Activated CD8-positive, alpha-beta memory T cell treated with anti-CD3 and anti-CD28 coated beads for 48 hours (primary cell): ENCODE measurements at places on chromosomes 3 and 15.

DNA sequence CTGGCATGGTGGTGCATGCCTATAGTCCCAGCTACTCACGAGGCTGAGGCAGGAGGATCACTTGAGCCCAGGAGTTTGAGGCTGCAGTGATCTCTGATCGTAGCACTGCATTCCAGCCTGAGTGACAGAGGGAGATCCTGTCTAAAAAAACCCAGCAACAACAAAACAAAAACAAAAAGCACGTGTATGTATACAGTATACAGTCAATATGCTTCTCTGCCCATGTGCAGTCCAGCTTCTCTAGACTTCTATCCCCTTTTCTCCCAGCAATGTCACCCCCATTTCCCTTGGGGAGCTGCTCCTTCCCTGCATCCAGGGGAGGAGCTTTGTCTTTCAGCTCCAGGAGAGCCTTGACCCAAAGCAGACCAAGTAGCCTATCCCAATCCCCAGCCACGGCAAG lies 20.0 kb upstream of the GRIP2 start:
- DNase-seq: no peak

DNA sequence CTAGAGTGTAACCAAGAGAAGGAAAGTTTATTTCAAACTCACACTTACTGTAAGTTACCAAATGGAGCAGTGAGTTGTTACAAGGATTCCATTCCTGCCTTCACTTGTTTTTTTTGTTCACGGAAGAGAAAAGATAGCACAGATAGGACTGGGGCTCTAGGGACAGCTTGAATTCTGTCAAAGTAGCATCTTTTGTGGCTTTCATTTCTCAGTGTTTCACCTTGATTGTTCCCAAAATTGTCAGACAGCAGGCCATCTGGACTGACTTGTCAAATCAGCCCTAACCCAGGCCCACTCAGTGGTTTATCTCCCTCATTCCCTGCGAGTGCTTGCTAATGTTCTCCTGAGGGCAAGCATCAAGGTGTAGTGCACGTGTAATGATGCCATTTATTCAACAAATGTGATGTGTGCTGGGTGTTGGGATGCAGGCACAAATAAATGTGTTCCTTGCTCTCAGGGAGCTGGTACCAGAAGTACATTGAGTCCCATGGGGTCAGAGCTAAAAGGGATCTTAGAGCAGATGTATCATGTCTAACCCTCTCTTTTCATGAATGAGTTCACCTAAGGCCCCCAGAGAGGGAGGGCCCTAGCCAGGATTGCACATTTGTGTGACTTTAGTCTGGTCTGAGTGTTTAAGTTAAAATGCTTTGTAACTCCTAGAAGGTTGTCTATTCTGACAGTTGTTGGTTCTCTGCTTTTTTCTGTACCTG lies 49.1 kb downstream of the PDHB start:
- DNase-seq: no peak

DNA sequence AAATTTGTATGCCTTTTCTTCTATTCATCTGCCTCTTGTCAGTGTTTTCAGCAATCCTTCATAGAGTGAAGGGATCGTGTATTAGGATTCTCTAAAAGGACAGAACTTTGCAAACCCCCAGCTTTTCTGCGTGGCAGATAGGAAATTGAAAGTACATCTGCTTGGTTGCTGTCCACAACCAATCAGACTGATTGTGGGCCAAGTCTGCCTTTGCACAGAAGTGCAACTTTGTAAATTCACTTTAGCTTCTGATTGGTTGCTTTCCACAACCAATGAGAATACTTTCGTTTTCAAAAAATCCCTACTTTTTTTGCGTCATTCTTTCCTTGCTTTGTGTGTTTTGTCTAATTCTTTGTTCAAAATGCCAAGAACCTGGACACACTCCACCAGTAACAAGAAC lies 847.4 kb downstream of the FHIT start:
- DNase-seq: no peak

DNA sequence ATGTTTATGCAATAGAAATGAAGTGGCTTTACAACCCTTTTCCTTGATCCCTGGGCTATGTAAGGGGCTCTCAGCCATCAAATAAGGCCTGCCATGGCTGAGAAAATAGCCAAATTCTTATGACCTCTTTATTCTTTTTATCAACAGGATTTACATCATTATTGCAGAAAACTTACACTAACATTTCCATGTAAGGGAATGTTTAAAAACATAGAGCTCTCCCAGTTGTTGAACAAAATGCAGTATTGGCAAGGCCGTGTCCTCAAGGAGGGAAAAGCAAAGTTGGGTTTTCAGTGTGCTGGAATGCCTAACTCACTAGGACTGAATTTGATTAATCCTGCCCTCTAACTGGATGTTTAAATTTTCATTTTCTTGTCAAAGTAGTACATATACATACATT lies 22.3 kb downstream of the NR2C2 start:
- DNase-seq: no peak

GRCh38 chr3:77102951-77103769 lies 63.3 kb downstream of the ROBO2 start:
- no peak for DNase-seq

- DNase-seq: no peak
Measured at GRCh38 chr3:150535204-150535603, 11.1 kb downstream of the SERP1 start.

- DNase-seq: no peak
Measured at GRCh38 chr3:178001670-178002101, 534.5 kb upstream of the KCNMB2 start.

DNA sequence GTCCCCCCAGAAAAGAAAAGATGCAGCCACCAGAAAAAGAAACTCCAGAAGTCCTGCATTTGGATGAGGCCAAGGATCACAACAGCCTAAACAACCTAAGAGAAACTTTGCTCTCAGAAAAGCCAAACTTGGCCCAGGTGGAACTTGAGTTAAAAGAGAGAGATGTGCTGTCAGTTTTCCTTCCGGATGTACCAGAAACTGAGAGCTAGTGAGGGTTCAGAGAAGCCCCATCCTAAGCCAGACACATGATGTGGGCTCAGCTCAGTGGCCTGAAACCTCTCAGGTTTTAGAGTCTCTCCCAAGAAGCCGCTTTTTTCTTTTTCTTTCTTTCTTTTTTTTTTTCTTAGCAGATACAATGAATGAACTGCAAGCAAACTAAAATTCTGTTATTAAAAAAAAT lies 7.8 kb downstream of the SLC51B start:
- DNase-seq: no peak

DNA sequence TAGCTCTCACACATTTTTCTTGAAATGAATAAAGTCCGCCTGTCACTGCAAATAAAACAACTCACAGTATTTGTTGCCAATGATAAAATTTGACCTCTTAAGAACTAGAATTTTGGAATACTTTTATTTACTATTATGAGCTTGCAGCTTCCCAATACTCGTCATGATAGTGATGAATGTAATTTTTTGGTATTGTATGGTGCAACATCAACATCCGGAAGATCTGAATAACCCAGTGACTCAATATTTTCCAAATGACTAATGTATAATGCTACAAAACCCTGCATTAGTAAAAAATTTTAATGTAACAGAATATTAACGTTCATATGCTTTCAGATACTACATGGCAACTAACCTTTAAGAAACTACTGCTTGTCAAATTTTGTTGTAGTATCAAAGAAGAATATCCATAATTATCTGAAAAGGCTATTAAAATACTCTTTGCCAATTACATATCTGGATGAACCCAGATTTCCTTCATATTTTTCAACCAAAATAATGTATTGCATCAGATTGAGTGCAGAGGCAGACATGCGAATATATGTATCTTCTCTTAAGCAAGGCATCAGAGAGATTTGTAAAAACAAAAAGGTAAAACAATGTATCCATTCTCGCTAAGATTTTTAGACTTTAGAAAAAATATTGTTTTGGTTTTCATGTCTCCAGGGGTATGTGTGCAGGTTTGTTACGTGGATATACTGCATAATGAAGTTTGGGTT lies 95.3 kb downstream of the IGF2BP2 start:
- no peak for DNase-seq

DNA sequence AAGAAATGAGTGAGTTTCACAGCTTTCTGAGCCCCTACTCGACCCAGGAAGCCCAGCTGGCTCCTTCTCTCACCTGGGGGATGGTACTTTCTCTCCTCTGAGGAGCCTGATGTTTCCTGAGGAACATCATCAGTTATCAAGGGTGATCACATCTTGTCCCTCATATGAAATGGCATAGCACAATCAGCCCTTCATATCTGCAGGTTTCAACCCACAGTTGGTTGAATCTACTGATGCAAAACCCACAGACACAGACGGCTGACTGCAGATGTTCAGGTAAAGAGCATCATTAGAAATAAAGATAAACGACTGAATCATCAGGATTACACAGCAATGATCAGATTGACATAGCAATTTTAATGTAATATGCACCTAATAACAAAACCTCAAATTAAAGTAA lies 93.6 kb upstream of the OSTN start:
- DNase-seq: no peak

DNA sequence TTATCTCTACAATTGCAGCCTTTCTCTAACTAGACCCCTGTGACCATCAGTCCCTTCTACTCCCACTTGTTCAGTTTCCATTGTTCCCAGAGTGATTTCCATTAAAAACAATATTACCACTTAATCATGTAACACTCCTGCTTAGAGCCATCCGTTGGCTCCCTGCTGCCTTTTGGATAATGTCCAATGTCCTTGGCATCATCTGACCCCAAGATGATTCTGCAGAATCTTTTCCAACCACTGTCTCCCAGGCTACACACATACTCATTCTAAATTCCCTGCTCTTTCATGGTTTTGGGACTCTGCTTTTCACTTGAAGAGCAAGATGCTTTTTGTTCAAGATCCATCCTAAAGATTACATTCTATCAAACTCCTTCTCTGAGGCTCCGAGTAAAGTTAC lies 7.1 kb downstream of the KCNH8 start:
- no peak for DNase-seq

- no peak for DNase-seq
Measured at GRCh38 chr3:114333923-114334240, 40.1 kb downstream of the TIGIT start.

- DNase-seq: no peak
Measured at GRCh38 chr15:39665629-39666250, 84.9 kb downstream of the THBS1 start.

DNA sequence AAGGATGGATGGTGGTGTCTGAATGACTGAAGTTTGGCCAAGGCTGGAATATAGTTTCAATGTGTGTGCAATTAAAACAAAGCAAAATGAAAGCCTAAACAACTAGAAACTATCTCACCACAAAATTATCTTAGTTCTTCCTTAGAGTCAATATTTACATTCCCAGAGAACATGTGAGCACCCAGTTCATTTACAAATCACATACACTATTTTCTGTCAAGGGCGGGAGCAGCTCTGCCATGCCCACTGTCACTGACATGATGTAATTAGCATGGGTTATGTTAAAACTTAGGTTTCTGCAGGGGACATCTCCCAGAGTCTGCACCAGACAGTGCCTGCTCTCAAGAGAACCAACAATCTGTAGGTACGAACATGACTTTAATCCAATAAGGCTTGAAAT lies 65.0 kb downstream of the PDZRN3 start:
- DNase-seq: no peak

GRCh38 chr3:20772869-20773268 lies 586.9 kb upstream of the SGO1 start:
- no peak for DNase-seq

- no peak for DNase-seq
Measured at GRCh38 chr15:74373056-74373650, 5.7 kb upstream of the CYP11A1 start.

DNA sequence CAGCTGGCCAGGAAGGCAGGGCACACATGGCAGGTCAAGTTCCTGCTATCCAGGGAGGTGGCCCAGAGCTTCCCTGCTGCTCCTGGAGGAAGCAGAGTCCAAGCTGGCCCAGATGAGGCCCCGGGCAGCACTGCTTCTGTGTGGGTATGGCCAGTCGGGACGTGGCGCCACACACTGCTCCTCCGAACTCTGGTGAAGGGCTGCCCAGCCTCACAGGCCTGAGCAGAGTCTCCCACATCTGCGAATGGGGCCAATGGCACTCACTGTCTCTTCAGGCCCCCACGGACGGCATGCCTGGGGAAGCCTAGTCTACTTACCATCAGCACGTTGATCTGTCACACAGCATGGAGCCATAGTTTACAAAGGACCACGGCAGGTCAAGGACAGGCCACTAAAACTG lies 2.5 kb upstream of the PLA2G4F start:
- DNase-seq: no peak

- no peak for DNase-seq
Measured at GRCh38 chr15:88247914-88248313, 8.6 kb downstream of the NTRK3 start.

- no peak for DNase-seq
Measured at GRCh38 chr3:14434498-14435151, 32.2 kb downstream of the SLC6A6 start.

DNA sequence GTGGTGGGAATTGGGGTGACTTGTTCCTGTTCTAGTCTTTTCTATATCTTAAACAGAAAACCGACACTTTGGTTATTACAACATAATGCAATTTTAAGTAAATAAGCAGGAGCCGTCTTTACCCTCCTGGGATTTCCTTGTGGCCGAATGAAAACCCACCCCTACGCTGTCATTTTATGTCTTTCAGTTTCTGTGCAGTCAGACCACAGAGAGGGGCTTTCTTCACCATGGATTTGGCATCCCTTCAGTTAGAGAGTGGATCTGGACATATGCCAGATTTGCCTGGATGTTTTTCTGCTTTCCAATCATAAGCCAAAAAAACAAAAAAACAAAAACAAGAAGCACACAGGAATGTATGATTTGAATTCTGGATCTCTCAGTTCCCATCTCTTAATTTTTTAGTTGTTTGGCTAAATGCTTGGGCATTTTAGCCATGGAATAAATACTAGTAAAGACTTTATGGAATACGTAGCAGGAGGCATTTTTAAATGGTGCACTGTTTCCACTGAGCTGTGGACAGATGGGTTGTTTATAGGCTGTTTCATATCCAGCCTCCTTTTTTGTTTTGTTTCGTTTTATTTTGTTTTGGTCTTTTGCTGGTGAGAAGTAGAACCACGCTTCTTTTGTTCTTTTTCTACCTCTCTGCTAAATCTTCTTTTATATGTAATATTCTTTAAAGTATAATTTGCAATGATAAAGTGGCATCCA lies 272.9 kb downstream of the FEZF2 start:
- no peak for DNase-seq
